ENCODE measurements at places on chromosomes 12 and 14.

- DNase-seq, result no peak
These were observed 51.8 kb downstream of the GNG2 start for GRCh38 chr14:51912112-51912786.

DNA sequence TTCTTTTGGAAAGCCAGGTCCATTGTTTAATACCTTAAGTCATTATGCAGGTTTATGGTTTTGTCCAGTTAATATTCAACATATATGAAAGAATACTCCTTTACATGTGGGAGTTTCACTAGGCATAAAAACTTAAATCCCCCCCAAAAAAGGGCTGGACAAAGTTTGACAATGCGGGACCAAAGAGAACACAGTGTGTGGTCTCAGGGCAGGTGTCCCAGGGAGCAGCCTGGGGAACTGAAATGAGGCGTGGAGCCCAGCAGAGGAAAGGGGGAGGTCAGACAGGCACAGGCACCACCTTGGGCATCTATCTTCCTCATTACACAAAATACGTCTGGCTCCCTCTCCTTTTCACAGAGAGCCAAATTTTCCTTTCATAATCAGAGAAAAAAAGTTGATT lies 22.5 kb downstream of the PKP2 start:
- no peak for DNase-seq

GRCh38 chr14:88933191-88933590 lies 108.7 kb downstream of the TTC8 start:
- DNase-seq, result no peak

DNA sequence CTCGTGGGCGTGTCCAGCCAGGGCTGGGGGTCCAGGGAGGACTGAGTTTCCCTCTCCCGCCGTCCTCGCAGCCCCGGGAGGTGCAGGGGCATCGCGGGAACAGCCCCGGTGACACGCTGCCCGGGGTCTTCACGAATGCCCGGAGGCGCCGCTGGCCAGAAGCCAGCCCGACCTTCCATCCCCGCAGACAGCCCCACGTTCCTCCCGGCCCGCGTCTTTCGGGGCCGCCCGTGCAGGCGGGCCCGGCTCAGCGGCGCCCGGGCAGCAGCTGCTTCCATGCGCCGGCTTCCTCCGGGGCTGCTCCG lies 827 bp upstream of the TEDC1 start:
- DNase-seq, result no peak

- no peak for DNase-seq
These were observed 200.2 kb upstream of the NUDT4 start for GRCh38 chr12:93177208-93178153.

DNA sequence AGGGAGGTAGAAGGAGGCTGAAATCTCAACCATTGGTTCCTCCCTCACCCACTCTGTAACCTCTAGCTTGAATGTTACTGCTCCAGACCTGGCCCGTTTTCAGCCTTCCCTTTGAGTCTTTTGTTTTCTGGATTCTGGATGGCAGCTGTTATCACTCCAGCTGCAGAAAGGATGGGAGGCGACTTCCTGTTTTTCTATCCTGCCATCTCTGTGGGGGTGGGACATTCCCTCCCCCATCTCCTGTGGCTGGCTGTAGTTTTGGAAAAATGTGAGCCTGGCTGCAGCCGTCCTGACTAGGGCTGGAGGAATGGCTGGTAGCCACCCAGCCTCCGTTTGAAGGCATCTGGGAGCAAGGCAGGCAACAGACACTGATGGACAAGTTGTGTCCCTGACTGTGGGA lies 2.9 kb upstream of the PPFIBP1 start:
- DNase-seq, result no peak

DNA sequence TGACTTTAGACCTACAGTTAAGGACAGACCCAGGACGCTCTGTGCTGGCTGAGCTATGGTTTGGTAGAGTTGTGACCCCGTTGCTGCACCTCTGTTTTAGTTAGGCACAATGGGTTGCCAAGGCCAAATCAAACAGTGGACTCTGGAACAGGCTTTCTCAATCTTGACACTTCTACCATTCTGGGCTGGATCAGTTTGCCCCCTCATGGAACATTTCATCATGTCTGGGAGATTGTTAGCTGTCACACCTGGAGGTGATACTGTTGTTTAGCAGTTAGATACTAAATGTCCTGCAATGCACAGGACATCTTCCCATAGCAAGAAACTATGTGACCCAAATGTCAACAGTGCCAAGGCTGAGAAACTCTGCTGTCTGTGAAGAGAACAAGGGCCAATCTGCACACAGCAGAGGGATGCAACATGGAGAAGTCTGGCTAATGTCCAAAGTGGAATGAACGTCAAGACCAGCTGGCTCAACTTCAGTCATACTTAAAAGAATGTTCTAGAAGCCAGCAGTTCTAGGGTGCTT lies 65.6 kb upstream of the DICER1 start:
- DNase-seq, result no peak

Data from stimulated activated naive CD4-positive, alpha-beta T cell treated with Interleukin-2 at 50 U/mL for 16 hours (primary cell).